ENCODE measurements at places on chromosomes 13 and 19. TPM values are rescaled to one million over a fixed set of nuclear protein-coding genes. Genes with fewer than 3 reads are reported as not detected.

GRCh38 chr19:28523619-28524018 is 689.3 kb downstream of the UQCRFS1 start:
- no peak for DNase-seq

The ZIK1 gene
- total RNA-seq = 2.4 TPM

DNA sequence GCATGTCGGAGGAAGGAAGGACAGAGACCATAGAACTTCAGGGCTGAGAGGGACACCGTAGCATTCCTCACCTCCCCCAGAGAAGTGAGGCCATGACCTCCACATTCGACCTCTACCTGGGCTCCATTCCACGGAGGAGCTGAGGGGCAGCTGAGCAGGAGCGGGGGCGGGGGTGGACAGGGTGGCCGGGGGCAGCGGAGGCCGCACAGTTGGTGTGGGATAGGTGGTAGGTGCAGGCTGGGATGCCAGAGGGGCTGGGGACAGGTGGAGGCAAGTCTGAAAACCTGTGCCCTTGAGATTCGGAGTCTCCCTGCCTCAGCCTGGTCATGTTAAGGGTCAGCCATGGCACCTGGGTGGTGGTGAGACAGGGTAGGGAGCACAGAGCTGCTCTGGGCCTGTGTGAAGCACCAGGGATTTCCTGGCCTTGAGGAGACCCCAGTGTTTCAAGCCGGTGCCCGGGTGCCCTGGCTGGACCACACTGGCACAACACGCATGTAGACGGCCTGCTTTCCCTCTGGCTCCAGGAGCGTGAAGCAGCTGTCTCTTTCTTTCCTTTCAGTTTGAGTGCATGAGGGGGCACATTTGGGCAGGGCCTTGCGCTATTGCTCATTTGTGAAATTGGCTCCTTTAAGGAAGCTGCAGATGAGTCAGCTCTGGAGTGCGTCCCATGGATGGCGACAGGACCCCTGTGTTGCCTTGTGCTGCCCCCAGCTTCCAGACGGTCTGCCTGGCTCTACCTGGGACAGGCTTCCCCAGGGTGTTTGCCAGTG is 51.8 kb downstream of the TSSK6 start:
- DNase-seq = no peak

GRCh38 chr13:106850973-106851650 is 283.2 kb upstream of the ARGLU1 start:
- DNase-seq = no peak

- no peak for DNase-seq
Measured at GRCh38 chr13:74597526-74597925, 463.3 kb upstream of the KLF12 start.

DNA sequence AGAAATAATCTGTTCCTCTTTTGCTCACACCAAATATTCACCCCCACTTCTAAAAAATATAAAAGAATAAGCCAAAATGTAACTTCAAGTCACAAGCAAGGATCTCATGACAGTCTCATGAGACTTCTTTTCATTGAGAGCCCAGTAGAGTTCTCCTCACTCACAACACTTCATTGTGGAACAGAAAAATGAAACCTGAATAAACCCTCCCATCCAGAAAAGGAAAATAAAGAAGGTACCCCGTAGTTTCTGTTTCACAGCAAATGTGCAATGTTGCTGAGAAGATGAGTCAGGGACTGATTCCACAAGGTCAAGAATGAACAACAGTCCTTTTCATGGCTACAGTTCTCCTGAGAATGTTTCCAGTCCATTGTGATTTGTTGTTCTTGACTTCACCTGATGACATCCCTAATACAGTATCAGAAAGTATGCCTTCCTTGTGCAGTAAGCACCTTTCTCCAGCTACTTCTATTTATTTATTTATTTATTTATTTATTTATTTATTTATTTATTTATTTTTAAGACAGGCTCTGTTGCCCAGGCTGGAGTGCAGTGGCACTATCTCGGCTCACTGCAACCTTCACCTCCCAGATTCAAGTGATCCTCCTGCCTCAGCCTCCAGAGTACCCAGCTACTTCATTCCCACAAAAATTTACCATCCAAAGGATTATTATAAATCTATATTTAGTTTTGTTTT is 6.4 kb upstream of the ZNF841 start:
- no peak for DNase-seq

The ZNF653 gene
- total RNA-seq = 20.3 TPM

GRCh38 chr13:109844396-109844795 is 58.0 kb upstream of the IRS2 start:
- DNase-seq = no peak

DNA sequence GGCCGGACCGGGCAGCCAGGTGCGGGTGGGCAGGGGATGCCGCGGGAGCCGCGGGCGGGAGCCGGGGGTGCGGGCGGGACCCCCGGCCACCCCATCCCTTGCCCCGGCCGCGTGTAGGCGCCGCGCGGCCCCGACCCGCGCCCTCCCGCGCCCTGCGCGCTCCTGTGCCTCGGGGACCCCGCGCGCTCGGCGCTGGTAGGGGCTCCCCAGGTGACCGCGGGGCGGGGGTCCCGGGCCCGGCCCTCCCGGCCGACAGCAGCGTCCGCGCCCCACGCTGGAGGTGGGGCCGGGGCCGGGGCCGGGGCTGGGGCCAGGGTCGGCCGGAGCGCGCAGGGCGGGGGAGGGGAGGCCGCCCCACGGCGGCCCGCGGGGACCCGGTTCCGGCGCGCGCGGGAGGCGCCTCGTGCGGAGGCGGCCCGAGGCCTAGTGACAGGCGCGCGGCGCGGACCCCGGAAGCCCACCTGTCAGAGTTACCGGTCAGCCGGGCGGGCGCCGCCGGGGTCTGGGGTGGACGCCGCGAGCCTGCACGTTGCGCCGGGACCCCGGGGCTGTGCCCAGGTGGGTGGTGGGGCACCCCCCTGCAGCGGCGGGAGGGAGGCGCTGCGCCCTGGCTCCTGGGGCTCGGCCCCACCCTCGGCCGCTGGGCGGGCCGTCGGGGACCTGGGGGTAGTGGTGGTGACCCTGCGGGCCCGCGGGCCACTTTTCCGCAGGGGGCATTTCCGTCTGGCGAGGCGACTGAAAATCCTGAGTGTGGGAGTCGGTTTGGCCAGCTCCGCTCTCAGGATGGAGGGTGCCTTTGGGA is 518 bp downstream of the TFDP1 start:
- peak; percentile 66 for DNase-seq

GRCh38 chr13:46609052-46609451 is 56.1 kb downstream of the LRCH1 start:
- no peak for DNase-seq

- no peak for DNase-seq
Measured at GRCh38 chr19:31066385-31066784, 282.9 kb downstream of the TSHZ3 start.

GRCh38 chr19:35119578-35120155 is 4.0 kb downstream of the FXYD3 start:
- DNase-seq = no peak

DNA sequence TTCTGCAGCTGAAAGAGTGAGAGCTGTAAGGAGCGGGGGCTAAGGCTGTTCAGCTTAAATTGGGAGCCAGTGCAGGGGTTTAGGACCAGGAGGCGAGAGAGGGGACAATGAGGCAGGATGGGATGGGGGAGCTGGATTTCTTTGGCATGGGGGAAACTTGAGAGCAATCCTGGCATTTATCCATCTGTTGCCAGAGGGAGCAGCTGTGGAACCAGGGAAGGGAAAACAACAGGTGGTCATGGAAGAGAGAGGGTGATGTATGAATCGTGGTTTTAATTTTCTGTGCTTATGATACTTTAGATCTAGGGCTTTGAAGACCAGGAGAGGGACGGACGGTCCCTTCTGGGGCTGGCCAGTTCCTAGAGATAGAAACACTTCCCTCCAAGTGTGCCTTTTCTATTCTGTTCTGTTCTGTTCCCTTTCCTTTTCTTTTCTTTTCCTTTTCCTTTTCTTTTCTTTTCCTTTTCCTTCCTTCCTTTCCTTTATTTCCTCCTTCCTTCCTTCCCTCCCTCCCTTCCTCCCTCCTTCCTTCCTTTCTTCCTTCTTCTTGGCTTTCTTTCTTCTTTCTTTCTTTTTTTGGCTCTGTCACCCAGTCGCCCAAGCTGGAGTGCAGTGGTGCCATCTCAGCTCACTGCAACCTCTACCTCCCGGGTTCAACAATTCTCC is 16.0 kb upstream of the CCL25 start:
- DNase-seq = no peak

- no peak for DNase-seq
Measured at GRCh38 chr13:40922437-40923040, 96.6 kb downstream of the ELF1 start.

The STOML3 gene
- not detected for total RNA-seq

DNA sequence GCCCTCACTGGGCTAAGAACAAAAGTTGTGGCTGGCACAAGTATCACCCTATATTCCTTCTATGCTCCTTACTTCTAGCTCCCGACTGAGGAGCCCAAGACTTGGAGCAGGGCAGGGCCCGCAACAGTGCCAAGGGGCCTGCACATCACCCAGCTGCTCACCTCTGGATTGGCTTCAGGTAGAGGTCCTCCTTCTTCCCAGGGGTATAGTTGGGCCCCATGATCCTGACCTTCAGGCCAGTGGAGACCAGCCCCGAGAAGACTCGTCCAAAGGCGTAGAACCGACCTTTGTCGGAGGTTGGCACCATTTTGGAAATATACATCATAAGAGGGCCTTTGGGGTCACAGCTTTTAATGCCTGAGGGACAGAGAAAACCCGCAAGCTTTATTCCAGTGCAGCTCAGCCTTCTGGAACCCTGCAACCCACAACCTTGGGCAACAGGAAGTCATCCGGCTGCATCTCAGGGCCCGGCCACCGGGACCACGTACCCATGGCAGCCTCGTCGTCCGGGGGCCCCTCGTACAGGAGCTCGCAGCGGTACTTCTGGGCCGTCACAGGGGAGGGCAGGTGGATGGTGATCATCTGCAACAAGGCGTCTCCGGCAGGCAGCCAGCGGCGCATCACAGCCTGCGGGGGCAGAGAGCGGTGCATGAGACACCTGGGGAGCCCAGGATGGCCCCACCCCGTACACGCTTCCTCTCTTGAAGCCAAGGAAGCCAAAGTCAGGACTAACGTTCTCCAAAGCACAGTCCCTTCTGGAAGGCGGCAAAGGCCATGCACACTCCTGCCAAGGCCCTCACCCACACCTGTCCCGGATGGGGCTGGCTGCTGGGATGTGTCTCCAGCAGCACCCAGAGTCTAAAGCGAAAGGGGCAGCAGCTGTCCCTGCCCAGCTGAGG is 4.7 kb downstream of the EEF2 start:
- no peak for DNase-seq

DNA sequence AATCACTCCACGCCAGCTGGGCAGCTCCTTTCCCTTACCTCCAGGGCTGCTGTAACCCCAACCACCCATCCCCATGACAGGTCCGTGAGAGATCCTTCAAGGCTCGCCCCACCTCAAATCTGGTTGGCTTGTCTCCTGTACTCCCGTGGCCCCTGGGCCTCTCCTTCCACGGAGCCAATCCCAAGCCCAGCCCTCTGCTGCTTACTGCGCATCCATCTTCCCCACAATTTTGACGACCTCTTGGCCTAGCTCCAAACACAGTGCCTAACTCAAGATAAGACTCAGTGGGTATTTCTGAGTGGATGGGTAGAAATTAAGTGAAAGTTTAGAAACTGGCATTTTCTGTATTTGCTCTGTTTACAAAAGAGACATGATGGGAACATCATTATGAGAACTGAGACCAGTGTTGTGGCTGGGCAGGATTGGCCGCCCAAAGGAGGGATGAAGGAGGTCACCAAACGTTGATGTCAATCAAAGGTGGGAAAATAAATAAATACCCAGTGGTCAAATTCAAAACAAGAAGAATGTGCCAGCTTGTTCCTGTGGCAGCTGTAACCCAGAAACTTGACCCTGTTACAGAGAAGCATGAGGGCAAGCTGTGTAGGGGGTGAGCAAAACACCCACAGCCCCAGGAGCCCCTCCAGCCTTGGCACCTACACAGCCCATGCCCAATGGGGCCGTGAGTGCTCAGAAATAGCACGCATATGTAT is 162.2 kb downstream of the ABCC4 start:
- DNase-seq = no peak

GRCh38 chr19:42295342-42295741 is 6.6 kb upstream of the PRR19 start:
- DNase-seq = no peak

DNA sequence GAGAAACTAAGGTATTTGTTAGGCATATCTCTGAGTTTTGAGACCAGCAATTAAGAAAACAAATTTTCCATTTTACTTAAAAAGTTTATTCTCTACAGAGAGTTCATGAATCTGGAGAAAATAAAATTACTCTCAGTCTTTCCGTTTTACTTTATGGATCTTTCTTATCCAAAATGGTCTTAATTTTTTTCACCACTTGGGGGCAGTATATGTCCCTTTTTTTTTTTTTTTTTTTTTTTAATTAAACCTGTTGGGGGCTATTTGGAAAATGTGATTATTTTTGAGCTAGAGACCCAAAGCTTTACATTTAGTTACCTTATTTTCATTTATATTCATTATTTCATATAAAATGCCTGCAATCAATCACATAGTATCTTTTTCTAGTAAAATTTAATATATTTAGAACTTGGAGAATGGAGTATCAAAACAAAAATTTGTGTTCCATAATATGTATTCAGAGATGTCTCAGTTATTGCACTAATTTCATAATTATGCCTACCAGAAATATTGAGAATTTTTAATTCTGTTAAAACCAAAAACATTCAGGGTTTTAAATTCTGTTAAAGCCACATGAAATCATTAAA is 27.1 kb downstream of the PIBF1 start:
- DNase-seq = no peak

DNA sequence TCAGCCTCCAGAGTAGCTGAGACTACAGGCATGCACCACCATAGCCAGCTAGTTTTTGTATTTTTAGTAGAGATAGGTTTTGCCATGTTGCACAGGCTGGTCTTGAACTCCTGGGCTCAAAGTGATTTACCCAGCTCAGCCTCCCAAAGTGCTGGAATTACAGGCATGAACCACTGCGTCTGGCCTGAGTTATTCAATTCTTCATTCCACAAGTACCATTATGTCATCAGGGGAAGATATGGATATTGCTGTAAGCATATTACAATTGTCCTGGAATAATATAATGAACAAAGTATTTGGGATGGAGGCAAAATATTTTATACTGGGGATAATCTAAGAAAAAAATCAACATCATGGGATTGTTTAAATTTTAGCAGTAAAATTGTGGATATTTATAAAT is 646.0 kb upstream of the SLITRK6 start:
- DNase-seq = no peak

The FFAR1 gene
- total RNA-seq = 1.5 TPM

- no peak for DNase-seq
Measured at GRCh38 chr13:60491531-60491930, 94.5 kb downstream of the TDRD3 start.

The TSHZ3 gene
- total RNA-seq = 2.9 TPM

DNA sequence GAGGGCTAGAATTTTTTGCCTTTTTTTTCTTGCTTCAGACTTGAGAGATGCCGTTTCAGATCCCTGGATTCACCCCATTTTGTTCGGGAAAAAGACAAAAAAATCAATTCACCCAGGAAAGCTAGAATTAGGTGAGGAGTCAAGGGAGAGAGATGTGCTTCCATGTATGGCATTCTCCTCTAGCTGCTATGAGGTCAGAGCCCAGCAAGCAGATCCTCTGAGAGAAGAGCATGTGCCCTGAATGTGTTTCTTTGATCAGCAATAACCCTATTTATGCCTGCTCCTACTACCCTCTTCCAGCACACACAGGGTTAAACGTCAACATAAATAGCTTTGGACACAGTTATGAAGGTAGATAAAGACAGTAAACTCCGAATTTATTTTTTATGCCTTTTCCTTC is 53.6 kb downstream of the NDFIP2 start:
- DNase-seq = no peak

Measured in activated naive CD4-positive, alpha-beta T cell treated with anti-CD3 and anti-CD28 coated beads, Interleukin-2, amount 50 U/mL, for 72 hours (primary cell).